HT-29 (cell line): ENCODE measurements at places on chromosomes 11 and 22. TPM values are rescaled to one million over a fixed set of nuclear protein-coding genes. Genes with fewer than 3 reads are reported as not detected.

DNA sequence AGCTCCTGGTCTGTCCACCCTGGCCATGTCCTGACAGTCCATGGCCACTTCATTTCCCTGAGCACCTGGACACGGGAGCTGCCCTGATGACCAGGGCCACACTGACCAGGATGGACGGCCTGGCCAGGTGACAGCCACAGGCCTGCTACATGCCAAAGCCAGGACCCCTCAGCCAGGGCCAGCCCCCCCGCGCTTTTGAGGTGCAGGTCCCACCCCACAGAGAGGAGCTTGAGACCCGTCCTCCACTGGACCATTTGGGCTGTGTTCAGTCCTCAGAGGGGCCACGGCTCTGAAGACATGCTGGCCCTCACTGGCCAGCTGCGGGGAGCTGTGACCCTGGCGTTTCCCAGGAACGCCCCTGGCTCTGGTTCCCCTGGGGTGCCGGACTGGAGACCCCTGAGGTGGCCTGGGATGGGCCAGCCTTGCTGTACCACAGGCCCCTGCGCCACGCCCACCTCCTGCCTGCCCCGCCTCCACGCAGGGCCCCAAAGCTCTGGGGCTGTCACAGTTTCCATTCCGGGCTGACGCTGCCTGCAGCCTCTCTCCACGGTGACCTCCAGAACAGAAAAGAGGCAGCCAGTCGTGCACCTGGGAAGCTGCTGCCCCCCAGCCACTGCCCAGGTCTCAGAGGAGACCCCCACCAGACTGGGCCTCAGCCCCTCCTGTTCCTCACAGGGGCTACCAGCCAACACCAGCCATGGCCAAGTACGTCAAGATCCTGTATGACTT lies 18.2 kb downstream of the EPS8L2 start:
- DNase-seq = no peak

DNA sequence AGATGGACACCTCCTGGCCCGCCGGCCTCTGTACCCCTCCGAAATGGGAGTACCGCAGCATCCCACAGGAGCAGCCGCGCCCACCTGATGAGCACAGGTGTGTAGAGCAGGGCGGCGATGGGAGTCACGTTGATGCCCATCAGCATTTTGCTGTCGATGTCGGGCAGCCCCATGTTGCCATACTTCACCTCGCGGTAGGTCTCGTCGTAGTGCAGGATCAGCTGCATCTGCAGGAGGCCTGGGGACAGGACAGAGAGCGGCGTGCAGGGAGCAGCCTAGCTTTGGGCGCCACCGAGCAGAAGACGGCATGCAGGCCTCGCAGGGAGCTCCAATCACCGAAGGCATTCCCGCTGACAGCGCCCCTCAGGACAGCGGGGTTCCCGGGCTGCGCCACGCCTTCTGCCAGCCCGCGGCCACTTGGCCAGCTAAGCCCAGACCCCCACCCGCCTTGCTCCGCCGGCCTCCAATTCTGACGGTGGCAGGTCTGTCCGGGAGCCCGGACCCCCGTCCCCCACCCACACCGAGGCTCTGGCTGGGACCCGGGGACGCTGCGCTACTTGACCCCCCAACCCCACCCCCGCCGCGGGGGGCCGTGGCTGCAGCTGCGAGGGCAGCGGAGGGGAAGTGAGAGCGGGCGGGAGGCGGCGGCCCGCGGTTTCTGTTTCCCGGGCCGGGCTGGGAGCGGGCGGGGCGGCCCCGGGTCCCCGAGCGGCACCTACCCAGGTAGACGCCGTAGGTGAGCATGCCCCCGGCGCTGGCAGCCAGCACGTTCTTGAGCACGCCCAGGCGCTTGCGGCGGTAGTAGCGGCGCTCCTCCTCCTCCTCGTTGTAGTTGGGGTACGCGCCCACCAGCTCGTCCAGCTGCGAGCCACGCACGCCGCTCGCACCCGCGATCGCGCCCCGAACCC lies 705 bp downstream of the UNC93B1 start:
- peak; percentile 55 for DNase-seq

GRCh38 chr11:73750228-73750627 lies 10.6 kb downstream of the RAB6A start:
- no peak for DNase-seq

DNA sequence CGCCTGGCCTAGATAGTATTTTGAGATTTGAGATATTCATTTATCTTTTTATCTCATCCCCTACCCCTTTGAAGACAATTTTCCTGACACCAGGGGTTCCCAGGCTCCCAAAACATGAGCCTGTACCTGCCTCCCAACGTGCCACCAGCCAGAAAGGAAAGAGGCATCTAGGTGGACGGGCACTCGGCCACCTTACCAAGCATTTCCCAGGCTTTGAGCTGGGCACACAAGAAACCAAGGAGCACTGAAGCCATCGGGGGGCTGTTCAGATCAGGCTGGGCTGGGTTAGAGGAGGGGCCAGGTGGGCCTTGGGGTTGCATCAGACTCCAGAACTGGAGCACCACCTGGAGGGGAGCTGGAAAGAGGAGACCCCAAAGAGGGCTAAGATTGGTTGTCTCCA lies 28.5 kb upstream of the BAIAP2L2 start:
- DNase-seq = no peak

DNA sequence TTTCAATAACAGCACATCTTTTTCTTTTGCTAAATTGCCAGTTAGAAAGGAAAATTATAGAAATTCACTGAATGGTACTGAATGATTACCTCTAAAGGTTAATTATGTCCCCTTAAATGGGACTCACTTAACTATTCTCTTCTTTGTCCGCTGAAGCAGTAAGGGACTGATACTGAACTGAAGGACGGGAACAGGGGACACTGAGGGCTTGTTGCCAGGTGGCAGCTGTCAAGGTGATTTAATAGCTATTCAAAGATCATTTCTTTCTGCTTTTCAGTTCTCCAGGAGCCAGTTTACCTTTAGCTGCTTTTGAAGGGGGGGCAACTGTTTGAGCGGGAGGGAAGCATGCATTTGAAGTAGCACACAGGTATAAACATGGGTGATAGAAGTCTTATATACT lies 325.4 kb upstream of the CCDC90B start:
- DNase-seq = no peak

GRCh38 chr22:29112681-29113080 lies 39.8 kb downstream of the KREMEN1 start:
- no peak for DNase-seq

DNA sequence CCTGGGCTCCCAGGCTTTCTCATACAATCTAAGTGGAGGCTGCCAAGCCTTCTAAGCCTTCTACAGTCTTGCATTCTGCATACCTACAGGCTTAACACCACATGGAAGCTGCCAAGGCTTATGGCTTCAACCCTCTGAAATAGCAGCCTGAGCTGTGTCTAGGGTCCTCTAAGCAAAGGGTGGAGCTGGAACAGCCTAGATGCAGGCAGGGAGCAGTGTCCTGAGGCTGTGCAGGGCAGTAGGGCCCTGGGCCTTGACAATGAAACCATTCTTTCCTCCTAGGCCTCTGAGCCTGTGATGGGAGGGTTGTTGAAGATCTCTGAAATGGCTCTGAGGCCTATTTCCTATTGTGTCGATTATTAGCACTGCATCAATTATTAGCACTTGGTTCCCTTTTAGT lies 150.9 kb upstream of the GRK3 start:
- DNase-seq = no peak

DNA sequence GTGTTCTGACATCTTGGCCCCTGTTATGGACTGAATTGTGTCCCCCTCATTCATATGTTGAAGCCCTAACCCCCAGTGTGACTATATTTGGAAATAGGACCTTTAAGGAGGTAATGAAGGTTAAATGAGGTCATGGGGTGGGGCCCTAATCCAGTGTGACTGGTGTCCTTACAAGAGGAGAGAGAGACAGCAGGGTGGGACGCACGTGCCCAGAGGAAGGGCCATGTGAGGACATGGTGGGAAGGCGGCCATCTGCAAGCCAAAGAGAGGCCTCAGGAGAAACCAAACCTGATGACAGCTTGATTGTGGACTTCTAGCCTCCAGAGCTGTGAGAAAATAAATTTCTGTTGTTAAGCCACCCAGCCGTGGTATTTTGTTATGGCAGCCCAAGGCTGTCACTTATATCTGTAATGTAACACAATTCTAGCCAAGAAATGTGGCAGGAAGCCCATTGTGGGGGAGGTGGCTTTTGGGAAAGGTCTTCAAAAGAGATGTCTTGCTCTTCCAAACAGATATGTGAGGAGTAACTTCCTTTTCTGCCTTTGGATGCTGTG lies 23.7 kb downstream of the SLC22A6 start:
- DNase-seq = no peak

DNA sequence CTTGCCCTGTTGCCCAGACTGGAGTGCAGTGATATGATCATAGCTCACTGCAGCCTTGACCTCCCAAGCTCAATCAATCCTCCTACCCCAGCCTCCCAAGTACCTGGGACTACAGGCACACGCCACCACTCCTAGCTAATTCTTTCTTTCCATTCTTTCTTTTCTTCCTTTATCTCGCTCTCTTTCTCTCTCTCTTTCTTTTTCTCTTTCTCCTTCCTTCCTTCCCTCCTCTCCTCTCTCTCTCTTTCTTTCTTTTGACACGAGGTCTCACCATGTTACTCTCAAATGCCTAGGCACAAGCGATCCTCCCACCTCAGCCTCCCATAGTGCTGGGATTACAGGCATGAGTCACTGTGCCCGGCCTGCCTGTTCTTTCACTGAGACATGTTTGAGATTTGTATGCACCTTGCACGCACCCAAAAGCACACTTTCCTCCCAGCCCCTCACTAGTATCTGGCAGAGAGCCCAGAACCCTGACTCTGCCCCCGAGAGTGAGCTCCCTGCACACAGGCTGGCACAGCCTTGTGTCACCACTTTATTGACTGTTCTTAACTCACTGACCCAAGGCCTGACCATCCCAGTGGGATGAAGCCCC lies 56.8 kb downstream of the CD6 start:
- DNase-seq = no peak

GRCh38 chr11:59189986-59190385 lies 18.1 kb downstream of the DTX4 start:
- peak; percentile 68 for DNase-seq

GRCh38 chr11:114775875-114776621 lies 97.7 kb downstream of the NXPE2 start:
- DNase-seq = no peak

- DNase-seq = no peak
Observed at GRCh38 chr11:33976495-33977199, 74.9 kb upstream of the CAPRIN1 start.

GRCh38 chr22:44936201-44936600 lies 73.6 kb downstream of the PHF21B start:
- DNase-seq = no peak

GRCh38 chr11:78497293-78497692 lies 77.4 kb downstream of the NARS2 start:
- DNase-seq = no peak

The KCNK4 gene
- not detected in 2 replicates for total RNA-seq

The HDHD5 gene
- total RNA-seq = 65.3 and 74.3 TPM in 2 replicates

The KRTAP5-11 gene
- not detected in 2 replicates for total RNA-seq

The CD3E gene
- not detected in 2 replicates for total RNA-seq

The IRAG1 gene
- total RNA-seq = 0.21 and 1.3 TPM in 2 replicates

The IGLL5 gene
- total RNA-seq = not detected in 2 replicates

The MMP27 gene
- not detected in 2 replicates for total RNA-seq

The CLTCL1 gene
- total RNA-seq = 0.18 and 0.47 TPM in 2 replicates

The CD3G gene
- total RNA-seq = not detected in 2 replicates

The SCARF2 gene
- total RNA-seq = 0.18 and 0.39 TPM in 2 replicates
